ENCODE measurements at places on chromosomes 5 and 9.

DNA sequence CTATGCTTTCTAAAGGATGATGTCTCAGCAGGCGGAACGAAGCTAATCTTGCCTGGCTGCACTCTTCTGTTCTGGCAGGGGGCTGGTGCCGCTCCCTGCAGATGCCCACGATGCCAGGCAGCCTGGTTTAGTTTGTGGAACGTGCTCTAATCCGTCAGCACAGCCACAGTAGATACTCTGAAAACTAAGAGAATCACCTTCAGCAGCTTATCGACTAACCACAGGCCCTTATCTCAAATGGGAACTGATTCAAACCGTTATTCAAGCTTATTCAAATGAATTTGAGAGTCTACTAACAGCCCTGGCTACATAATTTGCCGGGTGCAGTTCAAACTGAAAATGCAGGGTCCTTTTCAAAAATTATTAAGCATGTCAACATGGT lies 246.6 kb upstream of the ANKRD55 start:
- DNase-seq: no peak

- DNase-seq: peak; percentile 76
Observed at GRCh38 chr9:127172066-127172707, 49.8 kb upstream of the ANGPTL2 start.

DNA sequence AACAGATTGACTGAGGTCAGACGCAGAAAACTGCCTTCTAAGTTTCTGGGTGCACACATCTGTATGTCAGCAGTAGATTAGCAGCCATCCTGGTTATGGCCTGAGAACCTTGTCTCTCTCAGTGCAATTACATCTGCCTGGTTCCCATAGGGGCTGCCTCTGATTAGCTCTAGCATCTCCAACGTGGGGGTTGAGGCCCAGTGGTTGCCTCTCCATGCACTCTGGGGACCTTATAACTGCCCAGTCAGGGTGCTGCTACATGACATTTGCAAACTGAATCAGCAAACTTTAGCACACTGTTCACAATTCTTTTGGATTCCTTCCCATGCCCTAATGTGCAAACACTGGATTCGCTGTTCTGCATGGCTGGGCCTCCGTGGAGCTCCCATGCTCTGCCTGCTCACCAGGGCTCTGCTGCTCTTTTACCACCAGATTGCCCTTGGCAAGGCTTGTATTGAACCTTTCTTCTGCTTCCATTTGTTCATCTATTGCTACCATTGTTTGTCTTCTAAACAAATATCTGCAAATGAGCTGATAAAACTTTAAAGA lies 36.2 kb downstream of the SNX18 start:
- DNase-seq: no peak

DNA sequence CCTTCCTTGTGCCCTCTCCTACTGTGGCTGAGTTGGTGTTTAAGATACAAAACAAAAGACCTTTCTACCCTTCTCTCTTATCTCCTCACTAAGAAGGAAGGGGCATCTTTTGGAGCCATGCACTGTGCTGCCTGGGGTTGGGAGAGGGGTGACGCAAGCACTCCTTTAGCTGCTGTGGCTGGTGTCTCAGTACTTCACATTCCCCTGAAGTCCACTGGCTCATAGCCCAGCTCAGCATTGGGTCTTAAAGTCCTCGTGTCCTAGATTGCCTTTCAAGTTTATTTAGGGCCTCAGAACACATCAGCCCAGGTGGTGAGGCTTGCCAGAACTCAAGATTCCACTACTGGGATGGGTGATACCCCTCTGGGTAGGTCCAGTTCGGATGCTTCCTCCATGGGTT lies 325.9 kb upstream of the CYLC2 start:
- no peak for DNase-seq

DNA sequence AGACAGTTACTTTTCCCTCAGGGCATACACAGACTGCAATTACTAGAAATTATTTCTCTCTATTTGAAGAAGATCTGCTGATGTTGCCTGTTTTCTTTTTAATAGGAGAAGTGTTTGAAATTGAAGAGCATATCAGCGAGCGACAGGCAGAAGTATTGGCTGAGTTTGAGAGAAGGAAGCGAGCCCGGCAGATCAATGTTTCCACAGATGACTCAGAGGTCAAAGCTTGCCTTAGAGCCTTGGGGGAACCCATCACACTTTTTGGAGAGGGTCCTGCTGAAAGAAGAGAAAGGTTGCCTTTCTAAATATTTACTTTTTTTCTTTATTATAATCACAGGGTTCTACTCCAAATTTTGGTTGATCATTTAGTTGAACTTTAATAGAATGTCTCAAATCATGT lies 3.4 kb downstream of the PRPF4 start:
- DNase-seq: no peak

DNA sequence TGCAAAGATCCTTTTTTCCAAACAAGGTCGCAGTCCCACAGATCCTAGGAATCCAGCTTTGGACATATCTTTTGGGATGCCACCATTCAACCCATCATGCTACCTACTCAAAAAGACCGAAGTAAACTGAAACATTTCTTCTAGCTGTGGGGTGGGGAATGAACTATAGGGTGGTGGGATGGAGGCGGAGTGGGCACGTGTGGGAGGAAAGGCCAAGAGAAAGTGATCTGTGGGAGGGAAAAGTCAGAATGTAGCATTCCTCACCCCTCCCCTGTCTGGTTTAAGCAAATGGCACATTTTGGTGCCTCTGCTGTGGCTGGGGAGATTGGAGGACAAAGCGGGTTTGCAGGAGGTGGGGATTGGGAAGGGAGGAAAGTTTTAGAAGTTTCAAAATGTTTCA lies 59.2 kb upstream of the IL17B start:
- no peak for DNase-seq

DNA sequence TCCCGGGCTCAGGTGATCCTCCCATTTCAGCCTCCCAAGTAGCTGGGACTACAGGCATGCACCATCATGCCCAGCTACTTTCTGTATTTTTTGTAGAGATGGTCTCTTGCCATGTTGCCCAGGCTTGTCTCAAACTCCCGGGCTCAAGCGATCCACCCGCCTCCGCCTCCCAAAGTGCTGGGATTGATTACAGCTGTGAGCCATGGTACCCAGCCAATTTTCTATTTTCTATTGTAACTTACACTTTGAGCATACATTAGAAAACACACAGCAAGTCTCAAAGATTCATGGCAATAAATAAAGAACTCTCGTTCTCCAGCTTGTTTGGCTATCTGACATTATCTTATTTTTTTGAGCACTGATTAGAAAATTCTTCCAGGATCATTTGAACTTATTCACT lies 228.7 kb downstream of the ADAMTS6 start:
- DNase-seq: no peak

DNA sequence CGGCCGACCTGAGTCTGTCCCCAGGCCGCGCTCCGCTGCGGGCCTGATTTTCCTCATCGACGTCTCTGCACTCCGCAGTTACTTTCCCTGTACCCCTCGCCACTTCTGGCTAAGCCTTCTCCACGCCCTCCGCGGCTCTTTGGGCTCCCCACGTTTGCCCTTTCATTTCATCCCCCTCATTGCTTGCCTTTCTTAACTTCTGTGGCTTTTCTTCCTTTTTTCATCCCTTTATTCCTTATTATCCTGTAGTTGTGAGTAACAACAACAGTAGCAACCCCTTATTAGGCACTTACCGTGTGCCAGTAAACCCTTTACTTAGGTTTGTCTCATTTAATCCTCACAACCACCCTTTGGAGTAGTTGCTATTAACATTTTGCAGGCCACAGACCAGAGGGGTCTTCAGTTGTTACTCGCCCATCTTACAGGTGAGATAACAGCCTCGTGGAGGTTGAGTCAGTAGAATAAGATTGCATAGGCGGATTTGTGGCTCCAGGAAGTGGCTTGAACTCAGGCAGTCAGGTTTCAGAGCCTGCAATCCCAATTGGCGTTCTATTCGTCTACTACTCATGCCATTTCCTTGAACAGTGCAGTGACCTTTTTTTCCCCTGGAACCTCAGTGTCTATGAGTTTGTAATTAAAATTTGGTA lies 724 bp downstream of the TCERG1 start:
- peak; percentile 49 for DNase-seq

GRCh38 chr5:61449804-61450492 lies 117.9 kb downstream of the ZSWIM6 start:
- peak; percentile 90 for DNase-seq

GRCh38 chr5:90983148-90983547 lies 400.0 kb downstream of the ARRDC3 start:
- peak; percentile 93 for DNase-seq

GRCh38 chr5:114332925-114333324 lies 28.9 kb upstream of the KCNN2 start:
- DNase-seq: peak; percentile 9

DNA sequence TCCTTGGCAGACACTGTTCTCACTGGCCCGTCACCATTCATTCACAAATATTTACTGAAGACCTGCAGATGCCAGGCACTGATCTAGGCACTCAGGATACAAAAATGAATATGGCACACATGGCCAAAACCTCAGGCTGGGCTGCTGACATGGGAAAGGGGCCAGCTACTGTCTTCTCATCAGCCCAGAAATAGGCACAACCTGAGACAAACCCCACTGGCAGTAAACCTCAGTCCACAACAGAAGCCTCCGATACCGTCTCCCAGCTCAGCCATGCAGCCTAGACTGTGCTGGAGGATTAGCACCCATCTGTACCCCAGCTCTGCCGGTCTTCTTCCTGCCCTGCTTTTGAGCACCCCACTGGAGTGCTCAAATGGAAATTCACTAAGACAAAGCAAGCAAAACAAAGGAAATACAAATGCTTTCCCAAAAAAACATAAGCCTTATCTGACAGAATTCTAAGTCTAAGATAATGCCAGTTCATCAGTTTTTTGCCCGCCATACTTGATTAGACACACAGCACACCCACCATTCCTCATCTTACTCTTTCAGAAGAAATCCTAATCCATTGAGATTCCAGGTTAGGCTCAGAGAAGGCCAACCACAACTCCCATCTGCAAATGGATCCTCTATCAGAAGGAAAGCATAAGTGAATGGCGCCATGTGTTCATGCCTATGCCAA lies 8.2 kb downstream of the P4HA2 start:
- DNase-seq: no peak

GRCh38 chr5:115920171-115920725 lies 42.0 kb upstream of the LVRN start:
- DNase-seq: no peak

DNA sequence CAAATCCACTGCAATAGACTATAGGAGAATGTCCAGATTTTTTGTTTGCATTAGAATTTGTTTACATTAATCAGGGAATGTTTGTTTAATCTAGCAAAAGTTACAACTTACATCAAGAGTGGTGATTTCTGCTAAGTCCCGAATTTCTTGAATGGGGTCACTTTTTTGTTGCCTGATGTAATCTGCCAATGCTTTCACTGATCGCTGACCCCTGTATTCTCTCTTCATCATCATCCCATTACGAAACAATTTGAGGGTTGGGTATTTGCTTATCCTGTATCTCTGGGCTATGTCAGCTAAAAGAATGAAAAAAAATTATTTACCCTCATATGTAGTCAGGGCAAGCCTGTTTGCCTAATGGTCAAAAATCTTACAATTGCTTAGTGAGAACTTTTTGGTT lies 76.9 kb downstream of the ERP44 start:
- no peak for DNase-seq

DNA sequence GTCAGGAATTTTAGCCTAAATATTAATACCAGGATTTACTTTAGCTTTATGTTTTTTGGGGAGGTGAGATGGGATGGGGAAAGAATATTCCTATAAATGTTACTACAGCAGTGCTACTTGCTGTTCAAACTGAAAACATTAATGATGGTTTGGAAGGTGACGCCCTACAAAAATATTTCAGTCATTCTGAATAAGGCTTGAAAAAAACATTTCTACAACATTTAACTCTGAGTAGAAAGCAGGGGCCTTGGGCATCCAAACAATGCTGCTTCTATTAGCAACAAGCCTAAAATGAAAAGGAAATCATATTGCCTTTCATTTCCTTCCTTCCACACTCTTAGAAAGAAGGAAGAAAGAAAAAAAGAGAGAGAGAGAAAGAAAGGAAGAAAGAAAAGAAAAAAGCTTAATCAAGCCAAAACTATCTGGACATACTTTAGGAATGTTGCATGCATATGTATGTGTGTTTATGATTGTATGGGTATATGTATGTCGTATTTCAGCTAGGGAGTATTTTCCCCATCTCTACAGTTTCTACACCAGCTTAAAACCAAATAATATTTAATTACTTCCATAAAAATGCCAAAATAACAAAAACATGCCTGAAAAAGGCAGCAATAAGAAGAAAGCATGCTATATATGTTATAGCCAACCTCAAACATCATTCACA lies 16.3 kb upstream of the DAB2 start:
- no peak for DNase-seq

GRCh38 chr5:137734331-137734730 lies 1.6 kb downstream of the KLHL3 start:
- DNase-seq: peak; percentile 6

DNA sequence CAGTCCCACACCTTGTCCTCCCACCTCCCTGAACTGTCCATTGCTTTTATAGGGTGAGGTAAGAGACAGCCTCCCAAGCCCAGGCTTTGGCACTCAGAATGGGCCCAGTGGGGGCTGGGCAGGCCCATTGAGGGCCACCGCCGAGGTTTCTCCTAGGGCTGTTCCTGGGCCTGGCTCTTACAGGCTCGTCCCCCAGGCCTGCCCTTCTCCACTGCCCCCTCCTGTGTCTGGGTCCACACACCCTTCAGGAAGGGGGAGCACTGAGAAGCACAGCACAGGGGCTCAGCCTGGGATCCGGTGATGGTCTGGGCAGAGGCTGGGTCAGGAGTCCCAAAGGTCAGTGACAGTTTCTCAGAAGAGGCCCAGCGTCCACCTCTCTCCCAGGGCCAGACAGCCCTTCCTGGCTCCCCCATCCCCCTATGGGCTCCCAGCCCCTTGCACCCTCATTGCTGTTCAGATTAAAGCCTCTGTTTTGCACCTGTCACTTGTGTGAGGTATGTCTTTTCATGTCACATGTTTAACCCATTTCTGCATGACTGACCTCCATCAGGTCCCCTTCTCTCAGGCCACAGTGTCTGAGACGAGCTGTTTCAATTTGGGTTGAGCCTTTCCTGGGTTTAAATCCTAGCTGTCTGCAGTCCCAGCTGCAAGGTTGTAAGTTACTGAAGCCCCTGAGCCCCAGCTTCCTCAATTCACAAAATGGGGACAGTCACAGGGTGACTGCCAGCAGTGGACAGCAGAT lies 29.4 kb downstream of the IER5L start:
- no peak for DNase-seq

DNA sequence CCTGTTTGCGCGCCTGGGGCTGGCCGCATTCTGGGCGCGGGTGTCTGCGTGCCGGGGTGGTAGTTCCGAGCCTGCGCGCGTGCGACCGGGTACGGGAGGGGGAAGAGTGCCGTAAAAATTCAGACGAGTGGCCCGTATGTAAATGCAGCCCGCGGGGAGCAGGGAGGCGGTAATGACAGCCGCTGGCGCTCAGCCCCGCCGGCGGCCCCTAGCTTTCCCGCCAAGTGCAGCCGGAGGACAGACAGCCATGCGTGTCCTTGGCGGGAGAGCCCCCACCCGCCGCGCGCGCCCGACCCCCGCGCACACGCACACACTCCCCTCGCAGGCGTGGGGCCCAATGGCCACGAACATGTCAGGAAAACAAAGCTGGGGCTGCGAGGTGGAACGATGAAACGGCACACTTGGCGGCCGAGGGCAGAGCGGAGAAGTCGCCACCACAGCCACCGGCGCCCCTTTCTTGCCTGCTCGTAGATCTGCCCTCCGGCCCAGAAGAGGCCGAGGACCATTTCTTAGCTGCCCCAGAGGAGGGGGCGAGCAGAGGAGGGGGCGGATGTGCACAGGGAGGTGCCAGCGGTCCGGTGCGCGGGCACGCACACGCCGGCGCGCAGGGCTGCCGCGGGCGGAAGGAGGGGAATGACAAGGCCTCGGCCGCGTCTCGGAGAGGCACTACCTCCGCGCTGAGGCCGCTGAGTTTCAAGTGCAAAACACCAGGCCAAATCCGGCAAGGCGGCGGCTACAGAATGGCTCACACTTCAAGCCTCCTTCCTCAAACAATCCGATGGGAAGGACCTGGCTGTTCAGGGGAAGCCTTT lies 208.4 kb downstream of the MEF2C start:
- no peak for DNase-seq

All from mesenchymal stem cell (in vitro differentiated cells and primary cell).